ENCODE measurements at places on chromosomes 6 and 20.

GRCh38 chr6:158503846-158504245, 56.0 kb upstream of the TMEM181 start:
- DNase-seq = no peak

GRCh38 chr20:22810626-22811569, 224.2 kb upstream of the SSTR4 start:
- no peak for DNase-seq

DNA sequence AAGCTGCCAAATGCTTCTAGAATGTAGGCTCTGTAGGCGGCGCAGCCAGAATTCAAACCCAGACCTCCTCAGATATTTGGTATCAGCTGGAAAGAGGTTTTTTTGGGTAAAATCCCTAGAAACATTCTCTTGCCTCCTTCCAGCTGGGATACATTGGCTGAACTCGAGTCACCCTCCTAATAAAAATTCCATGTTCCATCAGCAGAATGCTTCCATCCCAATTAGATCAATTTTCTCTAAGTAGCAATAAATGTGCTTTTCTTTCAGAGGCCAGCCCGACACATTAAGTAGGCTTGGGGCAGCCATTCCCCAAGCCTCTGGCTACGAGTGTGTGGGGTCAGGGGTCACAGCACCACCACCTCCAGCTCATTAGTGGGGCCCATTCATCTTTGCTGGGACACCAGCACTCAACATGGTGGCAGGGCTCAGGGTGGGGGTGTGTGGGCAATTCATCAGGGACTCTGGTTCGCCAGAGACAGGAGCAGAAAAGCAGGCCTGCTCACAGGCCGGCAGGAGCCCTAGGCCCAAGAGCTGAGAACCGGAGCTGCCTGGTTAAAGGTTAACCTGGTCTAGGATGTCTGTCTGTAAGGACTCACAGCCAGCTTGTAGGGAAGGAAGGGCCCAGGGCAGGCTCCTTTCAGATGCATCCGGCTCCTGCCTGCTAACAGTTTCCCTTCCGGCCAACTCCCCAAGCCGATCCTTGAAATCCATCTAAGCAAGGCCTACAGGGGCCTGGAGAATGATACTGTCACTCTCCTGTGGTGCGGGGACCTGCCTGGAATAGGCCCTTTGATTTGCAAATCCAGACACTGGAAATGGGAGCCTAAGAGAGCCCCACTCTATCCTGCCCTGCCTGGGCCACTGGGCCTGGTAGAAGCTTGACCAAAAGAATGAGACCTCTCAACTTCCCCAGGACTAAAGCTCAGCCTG, 159.1 kb upstream of the TOP1 start:
- DNase-seq = no peak

- DNase-seq = no peak
Observed at GRCh38 chr20:57384953-57385761, 6.0 kb upstream of the RBM38 start.

DNA sequence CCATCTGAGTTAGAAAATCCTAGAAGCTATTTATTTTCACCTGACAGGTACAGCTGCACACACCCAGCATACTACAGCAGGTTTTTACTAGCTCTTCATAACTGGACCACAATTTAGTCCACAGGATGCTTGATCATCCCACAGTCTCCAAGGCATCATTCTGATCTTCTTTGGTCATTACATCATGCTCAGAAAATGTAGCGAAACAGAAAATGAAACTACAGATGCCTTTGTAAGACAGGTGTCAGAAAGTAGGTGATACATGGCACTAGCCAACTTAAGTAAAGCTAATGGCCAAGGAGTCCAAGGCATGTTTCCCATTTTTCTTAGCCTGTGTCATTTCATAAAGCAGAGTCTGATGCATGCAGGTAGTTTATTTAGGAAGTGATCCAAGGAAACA, 102.3 kb downstream of the HTR1B start:
- no peak for DNase-seq

All from stimulated activated CD8-positive, alpha-beta memory T cell treated with anti-CD3 and anti-CD28 coated beads, Interleukin-15, amount 100 ng/mL, for 4 hours (primary cell).